Left colon (tissue), 2 donors: ENCODE measurements at places on chromosomes 3 and 15. TPM values are rescaled to one million over a fixed set of nuclear protein-coding genes. Genes with fewer than 3 reads are reported as not detected.

CCR3 gene
- total RNA-seq, result not detected

CLDN11 gene
- total RNA-seq, result 4.3 TPM

GRCh38 chr15:81280696-81281455, 43.1 kb downstream of the STARD5 start:
- peak; percentile 49 for DNase-seq

- DNase-seq, result no peak
These were observed 18.2 kb upstream of the EHHADH start for GRCh38 chr3:185272033-185272432.

GRCh38 chr15:93050648-93051047, 38.4 kb downstream of the RGMA start:
- DNase-seq, result no peak

GRCh38 chr15:88821993-88822392, 18.8 kb downstream of the ACAN start:
- DNase-seq, result no peak

- DNase-seq, result no peak
These were observed 89.7 kb downstream of the TP63 start for GRCh38 chr3:189720736-189721417.

DNA sequence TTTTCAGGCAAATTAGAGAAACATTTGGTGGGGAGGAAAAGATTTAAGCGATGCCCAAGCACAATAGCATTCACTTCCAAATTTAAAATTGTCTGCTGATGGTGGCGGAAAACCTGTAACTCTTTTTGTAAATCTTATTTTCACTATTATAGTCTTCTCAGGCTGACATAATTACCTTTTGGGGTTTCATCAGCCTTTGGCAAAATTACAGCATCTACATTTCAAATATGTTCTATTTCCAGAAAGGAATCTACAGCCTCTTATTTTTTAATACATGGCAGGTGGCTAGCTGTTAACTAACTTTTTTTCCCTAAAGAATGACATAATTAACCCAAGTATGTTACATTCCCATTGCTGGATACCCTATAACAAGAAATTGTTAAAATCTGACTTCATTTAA, 391.5 kb upstream of the CCDC54 start:
- no peak for DNase-seq

- DNase-seq, result no peak
These were observed 9.3 kb downstream of the CCDC33 start for GRCh38 chr15:74245342-74245931.

GRCh38 chr3:141116721-141117120, 65.6 kb downstream of the SPSB4 start:
- DNase-seq, result no peak

- DNase-seq, result no peak
These were observed 44.5 kb downstream of the NCEH1 start for GRCh38 chr3:172666181-172666872.

DNA sequence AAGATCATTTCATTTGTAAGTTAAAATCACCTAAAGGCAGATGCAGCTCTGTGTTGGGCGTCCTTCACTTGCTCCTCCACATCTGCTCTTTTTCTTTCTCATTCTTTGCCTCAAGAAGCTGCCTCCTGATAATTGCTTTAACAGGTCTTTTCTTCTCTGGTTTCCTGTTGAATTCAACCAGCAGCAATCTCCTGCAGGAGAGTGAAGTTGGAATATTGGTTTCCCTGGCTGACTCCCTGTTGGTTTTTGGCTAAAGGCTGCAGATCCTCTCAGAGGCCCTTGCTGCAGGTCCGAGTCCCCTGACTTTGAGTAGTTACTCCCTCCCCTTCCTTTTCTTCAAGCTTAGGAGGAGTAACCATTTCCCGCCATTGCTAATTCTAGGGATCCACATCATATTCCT, 4.2 kb downstream of the TP63 start:
- no peak for DNase-seq

DNA sequence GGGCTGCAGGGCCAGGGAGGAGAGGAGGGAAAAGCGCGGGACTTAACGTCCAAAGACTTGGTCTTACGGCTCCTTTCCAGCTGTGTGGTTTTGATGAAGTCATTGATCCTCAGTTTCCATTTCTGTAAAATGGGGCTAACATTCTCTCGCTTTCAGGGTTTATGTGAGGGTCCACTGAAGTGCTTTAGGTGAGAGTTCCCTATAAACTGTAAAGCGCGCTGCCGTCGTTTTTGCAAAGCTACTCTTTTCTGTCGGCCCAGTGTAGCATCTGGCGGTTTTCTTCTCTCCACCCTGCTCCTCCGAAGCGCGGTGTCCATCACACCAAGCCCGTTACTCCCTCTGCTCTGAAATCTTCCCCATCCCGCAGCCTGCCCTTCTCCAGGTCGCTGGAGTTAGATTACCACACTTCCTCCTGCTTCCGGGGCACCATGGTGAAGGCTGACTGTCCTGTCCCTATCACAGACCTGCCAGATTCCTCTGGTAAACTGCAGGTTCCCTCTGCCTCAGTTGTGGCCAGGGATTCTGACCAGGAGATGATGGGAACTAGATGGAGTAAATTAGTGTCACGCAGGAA, 702 bp upstream of the DNAJC17 start:
- DNase-seq, result no peak
